ENCODE measurements at places on chromosomes 5 and 9.

DNA sequence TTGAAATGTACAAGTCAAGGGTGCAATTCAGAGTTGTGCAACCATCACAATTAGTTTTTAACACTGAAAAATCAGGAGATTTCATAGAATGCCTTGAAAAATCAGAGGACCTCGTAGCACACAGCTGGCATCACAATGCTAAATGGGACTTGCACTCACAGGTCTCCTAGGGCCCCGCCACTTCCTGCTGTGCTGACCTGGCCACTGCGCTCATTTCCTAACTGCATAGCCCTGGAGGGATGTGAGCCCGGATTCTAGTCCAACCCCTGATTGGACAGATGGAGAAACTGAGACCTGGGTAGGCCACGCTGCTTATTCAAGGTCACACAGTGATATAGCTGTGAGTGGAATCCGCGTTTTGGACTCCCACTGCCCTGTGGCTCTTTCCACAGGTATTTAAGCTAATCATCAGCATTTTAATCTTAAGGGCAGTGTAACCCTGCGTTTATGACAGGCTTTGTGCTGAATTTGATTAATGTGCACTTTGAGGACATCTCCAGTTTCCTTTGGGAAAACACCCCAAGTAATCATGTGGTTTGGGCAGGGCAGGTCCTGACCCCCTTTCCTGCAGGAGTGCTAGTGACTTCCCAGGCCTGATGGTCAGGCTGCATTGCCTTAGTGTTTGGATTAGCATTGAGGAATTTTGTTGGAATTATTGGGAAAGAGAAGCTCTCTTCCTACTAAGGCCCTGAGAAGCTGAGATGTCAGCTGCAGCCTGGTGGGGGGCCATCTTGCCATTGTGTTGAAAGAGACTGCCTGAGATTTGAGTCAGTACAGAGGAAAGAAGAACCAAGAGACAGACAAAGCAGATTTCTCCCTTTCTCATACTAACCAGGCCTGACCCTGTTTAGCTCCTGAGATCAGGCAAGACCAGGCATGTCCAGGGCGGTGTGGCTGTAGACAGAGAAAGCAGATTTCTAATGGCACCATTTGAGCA is 36.2 kb downstream of the STC2 start:
- DNase-seq, result no peak

DNA sequence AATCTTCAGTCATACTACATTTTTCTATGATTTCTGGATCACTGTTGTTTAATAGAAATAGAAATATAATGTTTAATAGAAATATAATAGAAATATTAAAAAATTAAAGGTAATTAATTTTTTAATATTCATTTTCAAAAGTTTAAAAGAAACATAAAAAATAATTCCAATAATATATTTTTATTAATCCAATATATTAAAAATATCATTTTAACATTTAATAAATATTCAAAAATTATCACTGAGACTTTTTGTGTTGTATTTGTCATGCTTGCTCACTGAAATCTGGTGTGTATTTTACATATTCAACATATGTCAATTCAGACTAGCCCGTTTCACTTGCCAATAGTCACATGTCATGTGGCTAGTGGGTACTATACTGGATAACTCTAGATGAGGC is 80.6 kb upstream of the SLCO6A1 start:
- DNase-seq, result no peak

GRCh38 chr9:32292611-32293010 is 91.8 kb upstream of the ACO1 start:
- no peak for DNase-seq

GRCh38 chr5:56985936-56986625 is 34.2 kb upstream of the MIER3 start:
- DNase-seq, result no peak

GRCh38 chr5:17497446-17497845 is 585 bp upstream of the TAF11L2 start:
- DNase-seq, result no peak

DNA sequence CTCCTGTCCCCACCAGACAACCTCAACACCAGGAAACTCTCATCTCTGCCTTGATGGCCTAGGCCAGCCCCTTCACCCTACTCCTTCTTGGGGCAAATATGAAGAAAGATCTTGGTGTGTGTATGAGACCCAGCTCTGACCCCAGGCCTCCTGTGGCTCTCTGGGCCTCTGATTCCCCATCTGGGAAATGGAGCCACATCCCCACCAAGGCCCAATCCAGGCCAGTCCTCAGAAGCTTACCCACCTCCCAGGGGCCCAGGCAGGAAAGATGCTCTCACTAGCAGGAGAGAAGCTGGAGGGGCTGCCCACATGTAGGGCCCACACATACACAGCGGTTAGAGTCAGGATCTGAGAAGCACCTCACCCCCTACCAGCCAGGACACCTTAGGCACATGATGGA is 38.9 kb downstream of the BICD2 start:
- DNase-seq, result no peak

GRCh38 chr9:82538634-82539033 is 524.3 kb downstream of the RASEF start:
- DNase-seq, result no peak

GRCh38 chr5:54259090-54259489 is 51.3 kb downstream of the ARL15 start:
- DNase-seq, result no peak

- DNase-seq, result no peak
Observed at GRCh38 chr9:68955330-68955729, 58.6 kb downstream of the PRKACG start.

DNA sequence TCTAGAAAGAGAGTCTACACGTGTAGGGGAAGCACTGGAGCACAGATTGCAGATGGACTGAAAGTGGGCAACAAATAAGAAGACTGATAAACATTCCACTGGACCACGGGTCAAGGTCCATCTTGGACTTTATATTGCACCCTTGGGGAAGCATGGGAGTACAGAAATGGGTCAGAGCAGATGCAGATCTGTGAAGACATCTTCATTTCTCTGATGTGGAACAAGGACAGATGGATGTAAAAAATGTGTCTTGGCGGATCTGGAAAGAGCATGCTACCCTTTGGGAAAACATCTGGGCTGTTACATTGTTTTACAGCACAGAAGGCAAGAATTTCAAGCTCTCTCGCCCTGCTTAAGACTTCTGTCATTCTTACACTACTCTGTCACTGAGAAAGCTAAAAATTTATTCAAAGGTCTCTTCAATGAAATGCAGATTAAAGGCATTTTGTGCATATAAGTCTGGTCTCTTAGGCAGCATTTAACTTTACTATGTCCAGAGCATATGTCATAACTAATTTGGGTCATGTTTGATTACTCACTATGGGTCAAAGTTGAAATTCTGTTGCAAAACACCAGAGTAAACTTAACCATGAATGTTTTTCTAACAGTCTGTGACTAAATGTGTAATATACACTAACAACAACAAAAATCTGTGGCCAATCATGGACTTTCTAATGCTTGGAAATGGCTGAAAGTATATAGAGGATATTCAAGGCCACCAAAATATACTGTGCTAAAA is 756.4 kb upstream of the DMAC1 start:
- no peak for DNase-seq

DNA sequence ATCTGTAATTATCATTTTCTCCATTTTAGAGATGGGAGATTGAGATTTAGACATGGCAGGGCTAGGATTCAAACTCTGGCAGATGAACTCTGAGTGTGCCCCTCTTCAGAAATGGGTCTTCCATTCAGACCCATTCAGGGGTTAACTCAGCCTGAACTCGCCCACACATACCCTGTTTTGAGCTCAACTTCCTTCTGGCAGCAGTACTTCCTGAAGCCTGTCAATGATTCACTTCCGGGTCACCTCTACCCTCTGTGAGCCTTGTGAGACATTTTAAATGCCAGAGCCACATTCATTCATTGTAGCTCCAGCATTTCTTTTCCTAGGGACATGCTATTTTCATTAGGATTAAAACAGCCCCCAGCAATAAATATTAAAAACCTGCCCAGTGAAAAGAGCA is 209.3 kb upstream of the SLC24A2 start:
- DNase-seq, result no peak

DNA sequence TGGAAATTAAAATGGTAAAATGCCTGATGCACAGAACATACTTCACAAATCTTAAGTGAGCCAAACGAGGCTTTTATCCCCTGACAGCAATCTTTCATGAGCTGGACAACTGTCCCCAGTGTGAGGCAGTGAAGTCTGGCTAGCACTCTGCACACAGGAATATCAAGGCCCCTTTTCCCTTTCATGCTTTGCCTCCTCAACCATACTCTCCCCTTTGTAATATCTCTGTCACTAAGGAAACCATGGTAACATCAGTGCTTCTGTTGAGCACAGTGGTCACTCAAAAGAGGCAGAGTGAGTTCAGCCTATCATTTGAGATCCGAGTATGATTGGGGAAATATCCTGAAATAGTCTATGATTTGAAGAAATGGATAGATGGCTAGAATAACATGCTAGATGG is 318.3 kb downstream of the ENC1 start:
- no peak for DNase-seq

- DNase-seq, result no peak
Observed at GRCh38 chr5:174876-175465, 16.3 kb upstream of the LRRC14B start.

GRCh38 chr5:15472116-15472515 is 27.9 kb upstream of the FBXL7 start:
- DNase-seq, result no peak

GRCh38 chr5:167839065-167839464 is 452.4 kb upstream of the WWC1 start:
- no peak for DNase-seq

DNA sequence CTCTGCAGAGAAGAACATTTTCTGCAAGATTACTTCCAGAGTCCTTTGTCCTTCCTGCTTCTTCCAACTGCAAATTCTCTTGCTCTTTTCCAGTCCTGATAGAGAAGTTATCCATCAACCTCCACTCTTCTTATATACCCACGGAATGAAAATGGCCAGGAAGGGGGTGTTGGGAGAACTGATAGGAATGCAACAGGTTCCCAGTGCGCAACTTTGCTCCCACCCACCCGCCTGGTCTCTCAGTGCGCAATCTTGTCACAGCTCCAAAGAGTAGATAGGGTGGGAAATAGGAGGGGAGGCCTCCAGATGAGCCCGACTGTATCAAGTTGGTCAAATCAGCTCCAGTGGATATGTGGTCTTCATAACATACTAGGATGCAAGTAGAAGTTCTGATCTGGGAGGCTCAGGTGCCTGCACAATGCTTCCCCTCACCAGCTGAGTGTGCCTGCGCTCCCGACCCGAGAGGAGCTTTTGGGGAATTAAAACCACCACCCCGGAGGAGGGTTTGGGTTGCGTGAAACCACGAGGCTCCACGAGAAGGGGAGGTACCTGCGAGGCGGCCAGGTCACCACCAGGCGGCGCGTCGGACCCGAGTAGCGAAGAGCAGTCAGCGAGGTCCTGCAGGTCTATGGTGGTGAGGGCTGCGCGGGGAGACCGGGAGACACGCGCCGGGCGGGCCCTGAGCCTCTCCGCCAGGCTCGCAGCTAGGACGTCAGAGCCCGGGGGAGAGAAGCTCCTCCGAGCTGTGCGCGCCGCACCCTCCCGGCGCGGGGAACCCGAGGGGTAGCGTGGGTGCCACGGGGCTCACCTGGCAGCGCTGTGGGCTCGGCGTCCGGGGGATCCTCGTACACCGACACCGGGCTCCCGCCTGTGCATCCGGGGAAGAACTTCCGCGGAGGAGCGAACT is 835 bp downstream of the MCIDAS start:
- DNase-seq, result peak; percentile 83

- no peak for DNase-seq
Observed at GRCh38 chr9:91572044-91572443, 148.4 kb upstream of the NFIL3 start.

DNA sequence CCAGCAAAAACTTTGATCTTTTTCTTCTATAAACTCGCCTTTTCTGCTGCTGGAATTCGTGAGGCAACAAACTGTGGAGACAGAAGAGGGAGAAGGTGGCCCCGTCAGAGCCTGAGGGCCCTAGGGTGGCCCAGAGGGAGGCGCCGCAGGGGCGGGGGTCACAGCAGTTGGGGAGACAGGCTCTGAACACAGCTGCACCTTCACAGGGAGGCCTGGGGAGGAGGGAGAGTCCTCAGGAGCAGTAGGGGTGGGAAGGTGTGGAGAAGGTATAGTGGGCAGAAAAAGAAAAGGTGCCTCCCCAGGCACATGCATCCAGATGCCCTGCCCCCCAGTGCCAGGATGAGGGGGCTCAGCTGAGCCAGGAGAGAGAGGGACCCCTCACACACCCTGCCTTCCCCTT is 15.1 kb downstream of the PHF19 start:
- DNase-seq, result no peak

GRCh38 chr9:118268046-118268445 is 563.8 kb downstream of the TLR4 start:
- no peak for DNase-seq

DNA sequence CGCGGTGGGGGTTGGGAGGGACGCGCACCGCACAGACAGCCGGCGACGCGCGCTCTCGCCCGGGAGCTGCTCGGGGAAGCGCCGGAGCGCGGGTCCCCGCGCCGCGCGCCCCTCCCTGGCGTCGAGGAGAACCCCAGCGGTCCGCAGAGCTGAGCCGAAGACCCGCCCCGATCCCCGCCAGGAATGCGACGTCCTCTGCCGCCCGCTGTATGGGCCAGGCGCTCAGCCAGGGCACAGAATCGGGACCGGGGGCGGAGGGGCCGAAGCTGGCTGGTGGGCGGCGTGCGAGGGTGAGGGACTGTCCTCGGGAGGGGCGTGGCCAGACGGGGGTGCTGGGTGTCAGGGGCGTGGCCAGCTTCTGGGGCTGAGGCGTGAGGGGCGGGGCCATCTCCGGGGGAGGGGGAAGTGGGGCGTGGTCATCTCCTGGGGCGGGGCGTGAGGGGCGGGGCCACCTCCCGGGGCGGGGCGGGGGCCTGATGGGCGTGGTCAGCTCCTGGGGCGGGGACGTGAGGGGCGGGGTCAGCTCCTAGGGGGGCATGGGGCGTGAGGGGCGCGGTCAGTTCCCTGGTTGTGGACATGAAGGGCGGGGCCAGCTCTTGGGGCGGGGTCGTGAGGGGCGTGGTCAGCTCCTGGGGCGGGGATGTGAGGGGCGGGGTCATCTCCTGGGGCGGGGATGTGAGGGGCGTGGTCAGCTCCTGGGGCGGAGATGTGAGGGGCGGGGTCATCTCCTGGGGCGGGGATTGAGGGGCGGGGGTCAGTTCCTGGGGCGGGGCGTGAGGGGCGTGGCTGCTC is 965 bp downstream of the PTGDS start:
- DNase-seq, result peak; percentile 73

Measured in stimulated activated CD4-positive, alpha-beta T cell treated with anti-CD3 and anti-CD28 coated beads, Interleukin-2, amount 100 ng/mL, for 24 hours (primary cell).